Prostate gland (tissue), 2 donors: ENCODE measurements at places on chromosomes 3 and 15.

- no peak for DNase-seq
Observed at GRCh38 chr3:14872706-14873105, 53.9 kb downstream of the FGD5 start.

- no peak for DNase-seq
Observed at GRCh38 chr3:51997935-51998596, 2.4 kb upstream of the RPL29 start.

GRCh38 chr3:192060160-192060781, 599.3 kb downstream of the PYDC2 start:
- DNase-seq = no peak

DNA sequence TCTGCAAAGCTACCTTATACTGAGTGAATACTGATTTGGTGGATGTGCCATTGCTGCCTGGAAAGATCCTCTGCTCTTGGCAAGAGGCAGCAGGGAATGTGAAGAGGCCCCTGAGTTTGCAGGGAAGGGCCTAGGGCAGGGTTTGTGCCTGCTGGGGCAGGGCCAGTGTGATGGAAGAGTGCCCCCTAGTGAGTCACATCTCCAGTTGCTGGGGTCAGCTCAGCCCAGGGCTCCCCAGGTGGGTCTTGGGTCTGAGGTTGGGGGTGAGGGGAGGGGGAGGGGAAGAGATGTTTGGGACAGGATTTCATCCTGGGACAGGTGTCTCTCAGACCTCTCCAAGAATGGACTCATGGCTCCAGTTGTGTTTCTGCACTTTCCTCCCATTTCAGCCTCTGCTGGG, 4.1 kb upstream of the AMOTL2 start:
- DNase-seq = no peak

GRCh38 chr3:101252307-101252706, 68.1 kb downstream of the IMPG2 start:
- DNase-seq = no peak

- no peak for DNase-seq
Observed at GRCh38 chr3:37610529-37610928, 251.2 kb upstream of the CTDSPL start.

GRCh38 chr15:99057697-99058420, 47.0 kb upstream of the SYNM start:
- no peak for DNase-seq

- DNase-seq = peak; percentile 80
Observed at GRCh38 chr3:46867550-46867898, 4.3 kb upstream of the MYL3 start.

- no peak for DNase-seq
Observed at GRCh38 chr15:95448531-95449229, 881.8 kb upstream of the NR2F2 start.

DNA sequence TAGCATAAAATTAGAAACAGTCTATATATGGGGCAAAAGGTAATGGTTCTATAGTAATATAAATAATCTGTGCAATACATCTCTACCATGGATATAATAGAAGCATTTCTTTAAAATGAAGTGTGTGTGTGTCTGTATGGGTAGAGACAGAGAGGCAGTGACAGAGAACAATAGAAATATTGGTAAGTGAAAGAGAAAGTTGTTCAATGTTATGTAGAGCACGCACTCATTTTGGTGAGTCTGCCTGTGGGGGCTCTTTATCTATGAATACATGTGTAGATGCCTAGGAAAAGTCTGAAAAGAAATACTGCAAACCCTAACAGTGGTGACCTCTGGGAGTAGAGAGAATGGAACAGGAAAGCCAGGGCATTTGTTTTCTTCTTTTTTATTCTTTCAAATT, 182.6 kb downstream of the STAC start:
- no peak for DNase-seq

GRCh38 chr15:60399246-60399915, 1.6 kb upstream of the ANXA2 start:
- DNase-seq = no peak

DNA sequence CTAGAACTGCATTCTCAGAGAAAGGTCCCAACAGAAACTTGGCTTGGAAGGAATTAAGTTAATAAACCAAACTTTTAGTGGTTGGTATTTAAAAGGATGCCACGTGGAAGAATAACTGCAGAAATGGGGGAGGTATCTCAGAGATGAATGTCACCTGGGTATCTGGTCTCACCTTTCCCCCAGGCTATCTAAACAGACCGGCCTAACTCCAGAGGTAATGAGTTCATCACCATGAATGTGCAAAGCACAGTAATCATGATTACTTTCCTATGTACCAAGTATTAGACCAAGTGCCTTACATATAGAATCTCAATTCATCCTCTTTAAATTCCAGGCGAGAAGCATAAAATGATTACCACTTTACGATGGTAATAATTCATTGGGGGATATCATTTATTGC, 80.8 kb downstream of the FBN1 start:
- no peak for DNase-seq

- DNase-seq = no peak
Observed at GRCh38 chr15:96395687-96396086, 65.2 kb downstream of the NR2F2 start.

GRCh38 chr3:54127499-54128056, 5.2 kb downstream of the CACNA2D3 start:
- no peak for DNase-seq

DNA sequence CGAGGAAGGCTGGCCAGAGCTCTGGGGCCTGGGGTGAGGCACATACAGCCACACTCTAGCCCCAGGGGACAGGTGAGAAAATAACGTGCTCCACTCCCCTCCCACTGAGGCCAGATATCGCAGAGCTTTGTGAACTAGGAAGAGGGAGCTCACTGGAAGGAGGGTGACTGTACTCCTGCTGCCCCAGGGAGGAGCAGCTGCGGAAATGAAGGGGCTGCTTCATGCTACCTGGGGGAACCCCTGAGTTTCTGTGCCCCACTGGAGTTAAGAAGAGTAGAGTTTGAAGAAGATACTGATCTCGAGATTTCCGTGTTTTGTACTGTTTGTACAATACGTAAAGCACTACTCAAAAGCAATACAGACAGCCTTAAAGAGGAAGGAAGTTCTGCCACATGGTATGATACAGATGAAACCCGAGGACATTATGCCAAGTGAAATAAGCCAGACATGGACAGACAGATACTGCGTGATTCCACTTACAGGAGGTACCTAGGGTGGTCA, 44.6 kb downstream of the CMTM6 start:
- no peak for DNase-seq

DNA sequence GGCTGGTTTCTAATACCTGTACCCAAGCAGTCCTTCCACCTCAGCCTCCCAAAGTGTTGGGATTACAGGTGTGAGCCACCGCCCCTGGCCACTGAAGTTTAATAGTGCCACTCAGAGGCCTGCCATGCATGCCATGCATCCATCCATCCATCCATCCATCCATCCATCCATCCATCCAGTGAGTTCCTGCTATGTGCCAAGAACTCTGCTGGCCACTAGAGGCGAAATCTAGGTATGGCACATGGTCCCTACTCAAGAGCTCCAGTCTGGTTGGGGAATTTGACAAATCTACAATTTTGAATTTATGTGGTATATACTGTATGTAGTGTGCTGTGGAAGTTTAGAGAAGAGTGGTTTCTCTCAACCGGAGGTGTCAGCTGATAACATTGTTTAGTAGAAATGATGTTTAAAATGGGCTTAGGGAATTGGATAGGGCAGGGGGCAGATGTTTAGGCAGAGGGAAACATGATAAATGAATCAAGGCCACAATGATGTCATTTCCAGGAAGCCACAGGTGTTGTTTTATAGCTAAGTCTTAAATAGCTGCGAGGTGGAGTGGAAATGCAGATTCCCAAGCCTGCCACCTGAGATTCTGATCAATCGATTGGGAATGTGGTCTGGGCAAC, 384.4 kb upstream of the C2CD4B start:
- no peak for DNase-seq

GRCh38 chr3:178526291-178526690, 9.9 kb upstream of the KCNMB2 start:
- no peak for DNase-seq

DNA sequence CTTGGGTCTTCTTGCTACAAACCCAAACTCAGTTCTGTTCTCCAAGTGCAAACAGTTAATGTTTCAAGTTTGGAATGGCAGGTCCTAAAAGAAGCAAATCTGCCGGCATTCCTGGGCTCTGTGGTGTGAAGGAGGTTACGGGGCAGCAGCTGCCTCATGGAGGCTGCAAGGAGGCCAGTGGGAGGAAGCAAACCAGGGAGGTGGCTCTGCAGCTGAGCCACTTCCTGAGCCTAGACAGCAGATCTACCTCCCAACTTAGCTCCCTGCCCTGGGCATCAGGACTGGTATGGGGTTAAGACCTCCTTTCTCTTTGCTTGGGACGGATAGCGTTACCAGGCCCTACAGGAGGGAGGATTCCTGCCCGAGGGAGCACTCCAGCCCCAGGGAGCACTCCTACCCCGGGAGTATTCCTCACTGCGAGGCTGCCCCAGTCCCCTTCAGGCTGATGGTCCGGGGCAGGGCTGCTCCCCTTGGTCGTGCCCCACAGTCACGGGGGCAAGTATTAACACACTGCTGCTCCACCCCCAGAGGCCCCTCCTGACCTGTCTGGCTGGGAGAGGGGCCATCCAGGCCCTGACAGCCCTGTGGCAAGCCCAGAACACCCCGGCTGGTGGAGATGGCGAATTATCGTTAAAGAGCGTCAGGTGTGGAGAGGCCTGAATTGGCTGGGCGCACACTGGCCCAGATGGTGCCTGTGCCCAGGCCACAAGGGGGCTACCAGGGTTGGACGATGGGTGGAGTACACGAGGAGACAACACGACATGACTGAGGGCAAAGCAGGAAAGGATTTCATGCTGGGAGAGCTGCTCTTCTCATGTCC, 129.9 kb downstream of the ATP10A start:
- no peak for DNase-seq

DNA sequence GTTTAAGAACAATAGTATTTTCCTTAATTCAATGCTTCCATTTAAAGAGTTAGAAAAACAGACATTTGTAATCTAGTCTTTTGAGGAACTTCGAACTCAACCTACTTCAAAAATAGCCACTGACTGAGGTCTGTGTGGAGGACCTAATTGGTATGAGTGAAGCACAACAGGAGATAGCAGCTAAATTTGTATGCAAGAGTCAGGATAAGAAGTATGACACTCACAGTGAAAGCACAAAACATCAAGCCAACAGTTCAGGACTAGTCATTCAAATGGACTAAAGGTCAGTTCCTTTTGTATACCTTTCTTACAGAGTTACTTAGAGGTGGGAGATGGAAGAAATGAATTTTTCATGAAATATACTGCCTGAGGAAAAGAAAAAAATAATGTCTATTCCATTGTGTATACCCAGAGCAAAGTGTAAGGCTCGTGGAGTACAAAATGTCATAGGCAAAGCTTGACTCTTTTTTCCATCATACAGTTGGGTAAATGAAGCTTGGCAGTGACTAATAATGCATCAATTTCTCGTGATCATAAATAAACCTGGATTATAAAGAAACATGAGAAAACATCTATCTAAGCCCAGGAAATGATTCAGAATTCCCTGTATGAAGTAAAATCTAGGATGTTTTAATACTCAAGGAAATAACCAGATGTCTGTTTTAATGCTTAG, 1005.2 kb upstream of the CADM2 start:
- no peak for DNase-seq

DNA sequence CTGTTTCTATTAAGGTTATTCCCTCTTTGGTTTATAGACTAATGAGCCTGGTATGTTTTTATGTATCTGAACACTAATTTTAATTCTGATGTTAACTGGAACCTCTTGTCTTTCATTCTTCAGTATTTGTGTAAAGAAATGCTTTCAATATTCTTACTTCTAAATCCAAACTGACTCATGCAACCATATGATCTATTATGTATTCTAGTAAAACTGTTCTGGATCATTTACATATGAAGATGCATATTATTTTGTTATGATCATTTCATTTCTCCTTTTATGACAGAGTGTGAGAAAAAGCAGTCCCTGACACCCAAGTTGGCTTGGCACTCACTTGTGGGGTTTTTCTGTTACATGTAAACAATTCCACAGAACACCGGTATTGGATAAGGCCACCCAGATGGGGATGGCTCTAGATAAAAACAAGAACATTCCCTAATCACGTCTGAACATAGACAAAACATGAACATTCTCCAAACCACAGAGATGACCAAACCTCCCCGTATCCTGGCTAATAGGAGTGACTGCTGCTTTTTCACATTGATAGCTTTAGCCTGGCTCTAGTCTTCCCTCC, 72.2 kb upstream of the EPHB3 start:
- DNase-seq = no peak

GRCh38 chr3:29026286-29026685, 254.6 kb upstream of the RBMS3 start:
- no peak for DNase-seq

DNA sequence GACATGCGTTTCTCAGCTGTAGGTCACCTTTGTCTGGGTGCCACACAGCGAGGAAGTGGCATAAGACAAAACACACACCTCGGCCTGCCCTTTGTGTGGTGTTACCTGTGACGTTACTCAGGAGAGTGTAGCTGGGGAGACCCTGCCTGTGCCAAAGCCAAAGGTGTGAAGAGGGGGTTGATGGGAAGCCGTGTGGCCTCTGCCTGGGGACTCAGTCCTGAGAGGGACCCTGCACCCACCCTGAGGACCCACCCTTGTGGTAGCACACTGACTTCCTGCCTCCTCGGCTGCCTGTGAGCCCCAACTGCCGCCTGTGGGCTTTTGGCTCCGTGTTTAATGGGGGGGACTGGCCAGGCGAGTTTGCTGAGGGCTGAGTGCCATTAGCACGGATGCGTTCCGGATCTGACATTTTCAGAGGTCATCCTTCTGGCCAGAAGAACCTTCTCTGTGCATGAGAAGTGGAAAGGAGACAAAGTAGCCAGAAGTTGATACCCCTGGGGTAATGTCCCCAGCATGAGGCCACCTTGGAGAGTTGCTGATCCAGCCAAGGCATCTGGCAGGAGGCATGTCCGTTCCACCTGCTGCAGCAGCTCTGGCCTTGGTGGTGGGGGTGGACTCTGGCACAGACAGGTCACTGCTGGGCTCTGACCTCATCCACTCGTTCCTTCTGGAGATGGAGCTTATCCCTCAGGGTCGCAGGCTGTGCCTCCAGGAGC, 51.8 kb upstream of the FURIN start:
- DNase-seq = no peak

GRCh38 chr15:57215881-57216280, 160.4 kb upstream of the CGNL1 start:
- no peak for DNase-seq

DNA sequence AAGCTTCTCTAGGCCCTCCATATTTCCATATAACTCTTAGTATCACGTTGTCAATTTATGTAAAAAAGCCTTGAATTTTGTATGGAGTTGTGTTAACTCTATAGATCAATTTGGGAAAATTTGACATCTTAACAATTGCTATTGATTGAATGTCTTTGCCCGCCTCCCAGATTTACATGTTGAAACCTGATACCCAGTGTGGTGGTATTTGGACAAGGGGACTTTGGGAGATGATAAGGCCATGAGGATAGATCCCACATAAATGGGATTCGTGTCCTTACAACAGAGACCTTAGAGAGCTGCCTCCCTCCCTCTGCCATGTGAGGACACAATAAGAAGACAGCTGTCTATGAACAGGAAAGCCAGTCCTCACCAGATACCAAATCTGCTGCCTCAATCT, 21.1 kb upstream of the TNK2 start:
- no peak for DNase-seq

- no peak for DNase-seq
Observed at GRCh38 chr15:68370768-68371151, 61.2 kb downstream of the ITGA11 start.
